ENCODE measurements at places on chromosomes 13 and 19. TPM values are rescaled to one million over a fixed set of nuclear protein-coding genes. Genes with fewer than 3 reads are reported as not detected.

Gene SPIB
- 1.1 TPM for total RNA-seq

Gene LYPD3
- 7.1 TPM for total RNA-seq

Gene QPCTL
- 30.6 TPM for total RNA-seq

Gene BCL3
- 83.8 TPM for total RNA-seq

Gene GRK1
- 0.23 TPM for total RNA-seq

Gene ZNF135
- total RNA-seq: 0.82 TPM

Gene COL4A2
- total RNA-seq: not detected

Gene CELF5
- not detected for total RNA-seq

Gene FAM216B
- total RNA-seq: not detected

Gene ZNF253
- 19.9 TPM for total RNA-seq

Gene SCEL
- not detected for total RNA-seq

Gene SOX21
- total RNA-seq: not detected

Gene CCNA1
- total RNA-seq: not detected

Gene KIR2DL4
- 0.25 TPM for total RNA-seq

Gene HSD17B14
- total RNA-seq: 1.7 TPM

Gene ITGBL1
- total RNA-seq: not detected

Gene PSG3
- not detected for total RNA-seq

Gene IRF3
- 202 TPM for total RNA-seq

Gene ZNF468
- 16.2 TPM for total RNA-seq

Gene C19orf33
- not detected for total RNA-seq

Gene ATP8A2
- 0.33 TPM for total RNA-seq

Gene FGF22
- total RNA-seq: not detected

Gene RAB3A
- 9.8 TPM for total RNA-seq

Gene NAPSA
- 166 TPM for total RNA-seq

Gene RNF113B
- total RNA-seq: not detected

Gene MISP
- total RNA-seq: not detected

Gene CYP4F2
- not detected for total RNA-seq

Gene CYP2A6
- 0.23 TPM for total RNA-seq

Gene ZNF99
- total RNA-seq: not detected

Gene GIPR
- 7.0 TPM for total RNA-seq

Gene CDX2
- total RNA-seq: not detected

Gene NAPA
- 69.7 TPM for total RNA-seq
